ENCODE measurements at places on chromosomes 16 and 17.

- H3K4me1 ChIP-seq: peaks cover 5% of the 10 kb centered on the region
- H3K27me3 ChIP-seq: peaks cover 2% of the 10 kb centered on the region
- H3K4me3 ChIP-seq: no peak overlapping the region
- no peaks in the 10 kb centered on the region for H3K36me3 ChIP-seq
Measured at GRCh38 chr16:68406458-68407152, 41.7 kb downstream of the SMPD3 start.

- no peak for DNase-seq
- H3K27ac ChIP-seq: no peak overlapping the region
- H3K4me3 ChIP-seq: no peak overlapping the region
- H3K27me3 ChIP-seq: no peaks in the 10 kb centered on the region
- no peaks in the 10 kb centered on the region for H3K36me3 ChIP-seq
Measured at GRCh38 chr16:85146922-85147651, 34.8 kb upstream of the CIBAR2 start.

DNA sequence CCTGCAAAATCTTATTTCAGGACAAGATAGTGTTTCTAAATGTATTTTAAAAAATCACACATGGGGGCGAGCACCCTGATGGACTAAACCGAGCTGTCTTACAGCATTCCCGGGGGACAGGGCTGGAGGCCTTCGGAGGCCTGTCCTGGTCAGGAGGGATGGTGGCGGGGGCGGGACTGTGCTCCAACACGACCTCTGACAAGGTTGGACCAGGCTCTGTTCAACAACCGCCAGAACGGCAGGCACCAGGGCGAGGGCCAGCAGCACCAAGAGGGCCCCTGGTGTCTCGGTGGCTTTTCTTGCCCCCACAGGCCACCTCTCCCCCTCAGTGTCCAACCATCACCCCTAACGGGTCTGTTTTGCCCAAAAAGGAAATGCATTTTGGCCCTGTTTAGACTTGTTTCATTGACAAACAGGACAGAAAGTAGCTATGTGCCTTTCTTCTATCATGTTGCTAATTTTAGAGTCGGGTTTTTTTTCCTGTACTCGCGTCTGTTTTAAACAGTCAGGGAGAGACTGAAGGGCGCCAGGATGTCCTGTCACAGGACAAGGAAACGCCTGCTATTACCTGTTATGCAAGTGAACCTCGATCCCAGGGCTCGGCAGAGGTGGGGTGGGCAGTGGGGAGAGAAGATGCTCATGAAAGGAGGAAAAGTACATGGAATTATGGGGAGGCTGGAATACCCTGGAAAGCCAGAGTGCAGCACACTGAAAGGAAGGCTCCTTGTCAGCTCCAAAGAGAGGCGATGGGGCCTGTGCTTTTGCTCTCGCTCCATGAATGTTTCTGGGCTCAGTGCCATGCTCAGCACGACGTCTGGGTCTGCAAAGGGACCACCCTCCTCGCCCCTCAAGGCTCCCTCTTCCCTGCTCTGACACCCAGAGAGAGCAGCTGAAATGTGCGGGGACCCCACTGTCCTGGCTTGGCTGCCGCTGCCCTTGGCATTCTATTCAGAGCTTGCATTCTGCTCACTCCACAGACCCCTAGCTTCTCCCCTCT lies 11.9 kb downstream of the TMEM204 start:
- H3K4me3 ChIP-seq: peak overlapping the region; percentile 11
- no peak for DNase-seq
- no peaks in the 10 kb centered on the region for H3K27me3 ChIP-seq
- peaks cover 74% of the 10 kb centered on the region for H3K4me1 ChIP-seq
- peaks cover 27% of the 10 kb centered on the region for H3K36me3 ChIP-seq

- no peaks in the 10 kb centered on the region for H3K27me3 ChIP-seq
- no peak overlapping the region for H3K27ac ChIP-seq
- H3K4me1 ChIP-seq: peaks cover 3% of the 10 kb centered on the region
- no peak overlapping the region for H3K4me3 ChIP-seq
- DNase-seq: peak; percentile 81
Measured at GRCh38 chr17:78865682-78866390, 25.2 kb upstream of the USP36 start.

GRCh38 chr16:9286930-9287329 lies 195.5 kb downstream of the HAPSTR1 start:
- H3K36me3 ChIP-seq: no peaks in the 10 kb centered on the region
- no peaks in the 10 kb centered on the region for H3K4me1 ChIP-seq
- H3K27ac ChIP-seq: no peak overlapping the region
- DNase-seq: no peak

DNA sequence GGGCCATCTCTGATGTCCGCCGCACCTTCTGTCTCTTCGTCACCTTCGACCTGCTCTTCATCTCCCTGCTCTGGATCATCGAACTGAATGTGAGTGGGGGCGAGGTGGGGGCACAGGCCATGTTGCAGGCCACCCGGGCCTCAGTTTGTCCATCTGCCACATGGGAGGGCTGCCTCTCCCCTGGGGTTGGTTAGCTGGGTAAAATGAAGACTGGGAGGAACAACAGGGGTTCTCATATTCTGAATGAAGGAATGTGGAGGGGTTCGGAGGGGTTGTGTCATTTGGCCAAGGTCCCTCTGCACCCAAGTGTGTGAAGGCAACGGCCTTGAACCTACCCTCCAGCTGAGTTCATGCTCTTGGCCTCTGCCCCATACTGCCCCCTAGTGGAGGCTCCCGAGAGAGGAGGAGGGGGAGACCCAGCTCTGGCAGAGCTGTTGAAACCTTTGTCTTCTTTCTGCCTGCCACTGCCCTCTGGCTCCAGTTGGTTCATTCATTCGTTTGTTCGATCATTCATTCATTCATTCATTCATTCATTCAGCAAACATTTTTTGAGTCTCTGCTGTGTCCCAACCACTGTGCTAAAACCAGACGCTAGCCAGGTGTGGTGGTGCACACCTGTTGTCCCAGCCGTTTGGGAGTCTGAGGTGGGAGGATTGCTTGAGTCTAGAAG lies 11.4 kb upstream of the TCAP start:
- H3K27ac ChIP-seq: no peak overlapping the region
- peaks cover 3% of the 10 kb centered on the region for H3K36me3 ChIP-seq
- no peak overlapping the region for H3K4me3 ChIP-seq
- peaks cover 36% of the 10 kb centered on the region for H3K4me1 ChIP-seq

GRCh38 chr16:28872952-28873351 lies 5.3 kb upstream of the ATP2A1 start:
- DNase-seq: no peak
- H3K27ac ChIP-seq: no peak overlapping the region
- H3K36me3 ChIP-seq: peaks cover 23% of the 10 kb centered on the region
- H3K4me1 ChIP-seq: no peaks in the 10 kb centered on the region

- DNase-seq: no peak
- H3K4me1 ChIP-seq: peaks cover 2% of the 10 kb centered on the region
- H3K27me3 ChIP-seq: no peaks in the 10 kb centered on the region
Measured at GRCh38 chr16:69223882-69224281, 36.9 kb downstream of the SNTB2 start.

- no peak overlapping the region for H3K4me3 ChIP-seq
- no peak overlapping the region for H3K27ac ChIP-seq
- no peak for DNase-seq
- peaks cover 5% of the 10 kb centered on the region for H3K27me3 ChIP-seq
- no peaks in the 10 kb centered on the region for H3K4me1 ChIP-seq
Measured at GRCh38 chr17:72282439-72283029, 161.7 kb downstream of the SOX9 start.

DNA sequence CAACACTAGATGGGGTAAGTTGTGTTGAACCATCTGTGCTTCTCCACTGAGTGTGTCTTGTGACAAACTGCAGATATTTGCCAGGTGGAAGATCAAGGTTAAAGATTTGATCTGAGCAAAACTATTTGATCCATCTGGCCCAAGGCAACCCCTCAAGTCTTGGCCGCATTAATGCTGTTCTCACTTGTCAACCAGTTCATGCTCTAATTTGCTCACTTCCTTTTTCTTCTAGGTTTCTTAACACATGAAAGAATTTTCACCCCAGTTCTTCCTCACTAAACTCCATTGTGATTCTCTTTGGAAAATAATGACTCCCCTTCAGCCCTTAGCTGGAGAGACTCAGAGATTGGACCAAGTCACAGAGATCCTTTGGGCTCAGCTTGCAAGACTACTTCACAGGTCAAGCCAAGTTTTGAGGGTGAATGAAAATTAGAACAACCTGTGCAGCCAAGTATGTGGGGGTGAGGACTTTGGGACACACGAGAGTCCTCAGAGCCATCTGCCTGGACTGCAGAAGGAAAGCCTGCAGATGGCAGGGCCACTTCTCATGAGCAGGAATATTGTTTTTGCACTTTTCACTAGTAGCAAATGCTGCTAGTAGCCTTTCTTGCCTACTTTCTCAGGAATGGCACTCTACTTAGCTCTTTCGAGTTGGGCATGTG lies 166.5 kb downstream of the AXIN2 start:
- H3K36me3 ChIP-seq: no peaks in the 10 kb centered on the region
- H3K27ac ChIP-seq: no peak overlapping the region

DNA sequence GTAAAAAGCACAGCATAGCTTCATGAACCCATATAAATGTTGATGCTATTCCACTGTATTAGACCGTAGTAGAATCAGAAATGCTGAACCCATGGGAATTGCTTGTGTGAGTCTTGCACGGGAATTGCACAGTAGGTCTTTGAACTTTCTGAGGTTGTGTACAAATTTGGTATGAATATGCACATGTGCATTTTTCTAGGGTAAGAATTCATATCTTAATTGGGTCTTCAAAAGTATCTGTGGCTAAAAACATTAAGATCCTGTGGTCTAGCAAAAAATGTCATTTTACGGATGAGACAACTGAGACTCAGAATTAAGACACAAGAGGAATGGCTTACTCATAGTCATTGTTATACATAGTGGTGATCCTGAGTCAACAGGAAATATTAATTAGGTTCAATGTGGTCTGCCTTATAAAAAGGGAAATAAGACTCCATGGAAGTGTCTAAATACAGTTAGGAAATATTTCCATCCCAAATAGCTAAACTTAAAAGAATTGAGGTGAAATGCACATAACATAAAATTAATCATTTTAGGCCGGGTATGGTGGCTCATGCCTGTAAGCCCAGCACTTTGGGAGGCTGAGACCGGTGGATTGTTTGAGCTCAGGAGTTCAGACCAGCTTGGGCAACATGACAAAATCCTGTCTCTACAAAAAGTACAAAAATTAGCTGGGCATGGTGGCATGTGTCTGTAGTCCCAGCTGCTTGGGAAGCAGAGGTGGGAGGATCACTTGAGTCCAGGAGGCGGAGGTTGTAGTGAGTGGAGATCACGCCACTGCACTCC lies 22.8 kb downstream of the TAOK1 start:
- peak overlapping the region; percentile 49 for H3K27ac ChIP-seq
- peaks cover 3% of the 10 kb centered on the region for H3K36me3 ChIP-seq
- H3K4me1 ChIP-seq: peaks cover 25% of the 10 kb centered on the region
- no peaks in the 10 kb centered on the region for H3K27me3 ChIP-seq
- no peak overlapping the region for H3K4me3 ChIP-seq

- H3K4me1 ChIP-seq: no peaks in the 10 kb centered on the region
- no peak overlapping the region for H3K27ac ChIP-seq
- DNase-seq: no peak
- no peaks in the 10 kb centered on the region for H3K27me3 ChIP-seq
Measured at GRCh38 chr17:64190472-64190871, 60.5 kb upstream of the ERN1 start.

DNA sequence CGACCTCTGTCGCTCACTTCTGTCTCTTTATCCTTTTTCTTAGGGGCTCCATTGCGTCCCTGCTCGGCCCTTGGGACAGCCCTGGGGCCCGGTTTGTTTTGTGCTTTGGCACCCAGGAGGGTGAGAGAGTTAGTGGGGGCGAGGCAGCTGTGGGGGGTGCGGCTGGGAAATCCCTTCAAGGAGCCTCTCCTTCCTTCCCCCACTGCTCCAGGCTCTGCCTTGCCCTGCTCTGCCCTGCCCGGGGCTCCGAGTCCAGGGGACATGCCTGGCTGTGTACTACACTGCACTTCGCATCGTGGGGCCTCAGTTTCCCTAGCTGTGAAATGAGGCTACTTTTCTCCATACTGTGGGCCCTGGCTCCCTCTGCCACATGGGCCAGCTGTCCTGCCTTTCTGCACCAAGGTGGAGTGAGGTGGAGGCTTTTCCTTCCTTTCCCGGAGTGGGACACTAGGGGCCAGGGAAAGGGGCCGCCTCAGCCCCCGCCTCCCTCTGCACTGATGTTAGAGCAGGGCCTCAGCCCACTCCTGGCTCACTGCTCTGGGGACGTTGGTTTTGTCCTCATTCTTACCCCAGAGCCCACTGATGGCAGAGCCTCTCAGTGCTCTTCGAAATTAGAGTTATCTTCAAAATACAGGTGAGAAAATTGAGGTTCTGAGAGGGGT lies 980 bp downstream of the LLGL1 start:
- peak overlapping the region; percentile 82 for H3K4me3 ChIP-seq
- H3K36me3 ChIP-seq: no peaks in the 10 kb centered on the region
- H3K27me3 ChIP-seq: no peaks in the 10 kb centered on the region
- H3K4me1 ChIP-seq: peaks cover 18% of the 10 kb centered on the region

GRCh38 chr17:77369544-77369971 lies 228.8 kb downstream of the SEC14L1 start:
- no peak for DNase-seq
- H3K4me3 ChIP-seq: no peak overlapping the region
- H3K27me3 ChIP-seq: no peaks in the 10 kb centered on the region
- peaks cover 2% of the 10 kb centered on the region for H3K36me3 ChIP-seq
- peaks cover 59% of the 10 kb centered on the region for H3K4me1 ChIP-seq

GRCh38 chr17:57512258-57512657 lies 232.8 kb downstream of the CCDC182 start:
- H3K36me3 ChIP-seq: no peaks in the 10 kb centered on the region
- H3K4me1 ChIP-seq: peaks cover 26% of the 10 kb centered on the region
- H3K27ac ChIP-seq: no peak overlapping the region
- no peak overlapping the region for H3K4me3 ChIP-seq

- H3K27ac ChIP-seq: no peak overlapping the region
- no peaks in the 10 kb centered on the region for H3K27me3 ChIP-seq
- no peaks in the 10 kb centered on the region for H3K4me1 ChIP-seq
- no peak for DNase-seq
Measured at GRCh38 chr16:64864232-64864809, 257.5 kb downstream of the CDH11 start.

Data from activated CD4-positive, alpha-beta T cell treated with anti-CD3 and anti-CD28 coated beads for 36 hours (primary cell).